T-helper 2 cell (primary cell): ENCODE measurements at places on chromosomes 3 and 15.

GRCh38 chr3:142418926-142419592 is 28.8 kb downstream of the XRN1 start:
- no peak for DNase-seq

GRCh38 chr15:82132096-82132495 is 86.3 kb upstream of the MEX3B start:
- DNase-seq = no peak

DNA sequence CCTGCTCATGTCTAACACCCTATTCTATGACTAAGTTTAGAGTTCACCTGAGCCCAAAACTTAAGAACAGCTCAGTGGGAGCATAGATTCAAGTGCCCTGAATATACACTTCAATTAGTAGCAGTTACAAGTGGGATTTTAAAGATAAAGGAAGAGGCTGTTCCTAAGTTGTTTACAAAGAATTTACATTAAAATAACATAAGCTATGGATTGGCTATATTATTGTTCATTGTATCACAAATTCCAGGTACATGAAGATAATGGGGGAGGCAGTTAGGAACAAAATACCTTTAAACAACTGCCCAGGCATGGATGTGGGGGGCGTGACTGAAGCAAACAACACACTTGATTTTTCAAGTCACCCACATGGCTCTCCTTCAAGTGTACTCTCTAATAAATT is 52.7 kb downstream of the ROPN1B start:
- no peak for DNase-seq

DNA sequence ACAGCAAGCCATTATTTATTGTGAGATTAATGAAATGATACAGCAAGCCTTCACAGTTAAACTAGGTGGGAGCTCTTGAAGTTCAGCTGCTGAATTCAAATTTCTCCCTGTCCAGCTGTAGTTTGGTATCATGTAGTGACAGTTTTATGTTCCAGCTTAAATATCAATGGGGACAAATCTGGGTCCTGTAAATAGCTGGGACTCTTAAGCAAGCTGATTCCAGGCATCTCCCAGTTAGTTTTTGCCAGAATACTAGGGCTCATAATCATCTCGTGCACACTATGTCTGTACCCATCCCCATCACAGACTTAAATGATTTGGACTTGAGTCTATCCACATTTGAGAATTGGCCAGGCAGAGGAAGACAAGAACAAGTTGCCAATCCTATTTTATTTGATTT is 27.9 kb upstream of the NIT2 start:
- no peak for DNase-seq

GRCh38 chr3:187227658-187228258 is 30.5 kb downstream of the RTP1 start:
- DNase-seq = no peak

DNA sequence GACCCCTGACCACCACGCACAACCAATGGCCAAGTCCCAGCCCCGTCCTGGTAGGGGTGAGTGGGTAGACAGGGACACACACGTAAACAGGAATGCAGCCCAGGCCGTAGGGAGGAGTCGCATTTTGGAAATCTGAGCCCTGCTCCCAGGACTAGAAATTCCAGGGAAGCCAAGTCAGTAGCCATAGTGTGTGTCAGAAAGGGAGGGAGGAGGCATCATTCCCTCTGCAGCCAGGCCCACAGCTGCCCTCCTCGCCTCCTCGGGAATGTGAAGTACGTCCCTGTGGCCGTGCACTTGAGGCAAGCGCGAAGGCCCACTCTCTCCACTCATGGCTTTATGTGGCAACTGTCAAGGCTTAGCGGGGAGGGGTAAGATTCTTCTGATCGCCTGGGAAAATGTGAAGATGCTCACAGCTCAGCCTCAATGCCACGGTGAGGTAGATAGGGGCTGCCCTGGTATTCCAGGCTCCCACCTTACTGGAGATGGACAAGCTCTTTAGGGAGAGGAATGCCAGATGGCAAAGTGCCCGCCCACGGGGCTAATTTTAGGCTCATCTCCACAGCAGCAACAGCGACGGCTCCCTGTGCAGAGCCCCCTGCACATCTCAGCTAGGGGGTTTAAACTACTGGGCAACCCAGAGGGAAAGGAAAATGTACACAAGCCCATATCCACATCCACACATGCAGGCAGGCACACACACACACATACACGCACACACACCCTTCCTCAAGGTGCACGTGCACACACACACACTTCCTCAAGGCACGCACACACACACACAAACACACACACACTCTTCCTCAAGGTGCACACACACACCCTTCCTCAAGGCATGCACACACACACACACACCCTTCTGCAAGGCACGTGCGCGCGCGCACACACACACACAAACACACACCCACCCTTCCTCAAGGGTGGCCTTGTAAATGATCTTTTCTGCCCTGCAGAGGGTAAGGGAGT is 65.5 kb downstream of the ADCY5 start:
- DNase-seq = no peak

DNA sequence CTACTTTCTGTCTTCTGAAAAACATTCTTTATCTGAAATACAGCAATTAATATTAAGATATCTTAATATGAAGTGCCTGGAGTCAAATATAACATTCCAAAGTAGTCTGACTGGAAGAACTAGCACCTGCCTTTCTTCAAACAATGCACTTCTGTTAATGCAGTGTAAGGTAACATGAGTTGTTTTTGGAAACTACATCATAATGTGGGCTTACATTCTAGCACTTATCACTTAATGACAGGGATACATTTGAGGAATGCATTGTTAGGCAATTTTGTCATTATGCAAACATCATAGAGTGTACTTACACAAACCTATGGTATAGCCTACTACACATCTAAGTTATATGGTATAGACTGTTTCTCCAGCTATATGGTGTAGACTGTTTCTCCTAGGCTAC is 49.2 kb downstream of the SLC15A2 start:
- DNase-seq = no peak

GRCh38 chr15:68209735-68210408 is 4.7 kb upstream of the CALML4 start:
- DNase-seq = no peak

- no peak for DNase-seq
Measured at GRCh38 chr3:110174908-110175307, 837.6 kb upstream of the DPPA4 start.

GRCh38 chr3:46873521-46873920 is 4.0 kb upstream of the PTH1R start:
- no peak for DNase-seq

GRCh38 chr3:37605572-37606153 is 256.0 kb upstream of the CTDSPL start:
- no peak for DNase-seq

DNA sequence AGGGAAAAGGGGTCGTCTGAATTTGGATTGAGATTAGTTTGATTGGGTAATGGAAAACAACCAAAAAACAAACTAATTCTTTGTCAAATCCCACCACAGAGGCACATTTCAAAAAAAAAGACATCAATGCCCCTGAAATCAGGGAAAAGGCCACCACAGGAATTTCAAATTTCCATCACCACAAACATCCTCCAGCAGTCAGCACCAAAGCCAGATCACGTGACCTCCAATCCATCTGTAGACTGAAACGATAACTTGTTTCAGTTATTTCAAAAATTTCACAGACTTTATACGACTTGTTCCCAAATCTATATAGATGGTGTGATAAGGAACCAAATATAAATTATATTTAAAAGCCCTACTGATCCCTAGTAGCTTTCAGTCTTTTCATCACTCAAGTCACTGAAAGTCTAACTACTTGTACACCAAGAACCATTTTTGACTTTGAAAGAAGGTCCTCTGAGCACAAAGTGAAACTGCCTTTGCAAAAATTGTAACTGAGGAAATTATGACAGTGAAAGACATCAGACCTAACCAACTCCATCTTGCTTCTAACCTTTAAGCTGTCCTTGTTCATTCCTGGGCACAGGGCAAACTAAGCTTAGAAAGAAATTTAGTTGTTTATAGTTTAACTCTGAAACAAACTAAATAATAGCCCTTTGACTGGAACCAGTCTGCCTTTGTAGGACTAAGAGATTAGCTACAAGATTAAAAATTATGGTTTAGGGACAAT is 48.1 kb upstream of the PLCL2 start:
- DNase-seq = no peak

DNA sequence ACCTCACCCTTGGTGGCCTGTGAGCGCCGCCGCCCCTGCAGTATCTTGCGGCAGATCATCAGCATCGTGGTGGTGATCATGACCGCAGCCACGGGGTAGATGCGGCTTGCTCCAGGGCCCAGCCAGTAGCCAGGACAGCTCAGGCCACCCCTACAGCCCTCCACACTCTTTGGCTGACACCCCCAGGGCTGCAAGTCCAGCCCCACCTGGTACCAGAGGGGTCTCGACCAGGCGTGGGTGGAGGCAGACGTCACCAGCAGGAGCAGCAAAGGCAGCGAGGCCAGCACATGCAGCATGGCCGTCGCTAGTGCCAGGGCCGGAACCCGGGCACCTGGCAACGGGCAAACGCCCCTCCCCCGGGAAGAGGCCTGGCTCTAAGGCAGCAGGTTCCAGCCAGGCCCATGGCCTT is at the start of gene TMEM89:
TMEM89 (minus strand) TSS at position 309 of the 409 bp plus-strand sequence; CDS start at position 296, 13 bp downstream.
- no peak for DNase-seq

- no peak for DNase-seq
Measured at GRCh38 chr3:15899388-15899787, 101.6 kb upstream of the ANKRD28 start.

GRCh38 chr15:66919421-66919820 is 146.0 kb upstream of the SMAD3 start:
- DNase-seq = no peak

DNA sequence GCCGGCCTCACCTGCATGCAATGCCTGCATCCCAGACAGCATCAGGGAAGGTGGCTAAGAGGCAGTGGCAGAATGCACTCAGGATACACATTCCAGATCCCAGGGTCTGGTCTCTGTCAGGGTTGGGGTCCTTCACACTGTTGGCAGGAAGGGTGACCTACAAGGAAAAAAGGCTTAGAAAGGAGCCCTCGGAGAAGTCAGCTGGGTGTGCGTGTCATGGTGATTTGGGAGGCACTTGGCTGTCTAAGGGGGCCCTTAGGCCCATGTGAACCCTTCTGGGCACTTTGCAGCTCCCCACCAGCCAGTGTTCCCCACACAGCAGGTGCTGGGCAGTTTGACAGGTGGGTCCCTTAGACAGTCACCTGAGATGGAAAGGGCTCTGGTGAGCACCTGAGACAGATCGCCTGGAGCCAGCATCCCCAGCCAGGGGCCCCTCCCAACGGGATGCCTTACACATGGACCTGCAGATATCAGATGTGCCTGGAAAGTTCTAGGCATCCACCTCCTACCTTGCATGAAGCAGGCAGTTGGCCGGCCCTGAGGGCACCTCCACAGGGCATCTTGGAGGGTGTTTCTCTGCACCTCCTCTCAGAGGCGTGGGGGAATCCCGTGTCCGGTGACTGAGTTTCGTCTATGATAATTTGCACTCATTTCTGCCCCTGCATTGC is 131.6 kb downstream of the LRRK1 start:
- DNase-seq = no peak

DNA sequence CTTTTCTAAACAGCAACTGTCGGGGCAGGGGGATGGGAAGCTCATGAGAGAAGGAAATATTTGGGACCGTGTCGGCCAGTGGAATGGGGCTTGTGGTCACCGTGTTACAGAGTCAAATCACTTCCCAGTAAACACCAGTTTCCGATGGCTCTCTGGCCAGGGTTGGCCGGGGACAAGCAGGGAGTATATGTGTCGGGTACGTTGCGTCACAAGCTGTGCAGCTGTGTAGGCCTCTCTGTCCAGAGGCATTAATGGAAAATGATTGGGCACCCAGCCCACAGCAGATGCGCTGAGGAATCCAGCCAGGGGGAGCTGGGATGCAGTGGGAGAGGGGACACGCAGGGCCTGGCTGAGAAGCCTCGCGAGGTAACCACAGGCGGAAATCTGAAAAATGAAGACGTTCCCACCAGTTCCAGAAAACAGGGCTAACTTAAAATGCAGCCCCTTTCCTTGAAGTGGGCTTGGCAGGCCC is 15.8 kb upstream of the ALDH1A3 start:
- no peak for DNase-seq

DNA sequence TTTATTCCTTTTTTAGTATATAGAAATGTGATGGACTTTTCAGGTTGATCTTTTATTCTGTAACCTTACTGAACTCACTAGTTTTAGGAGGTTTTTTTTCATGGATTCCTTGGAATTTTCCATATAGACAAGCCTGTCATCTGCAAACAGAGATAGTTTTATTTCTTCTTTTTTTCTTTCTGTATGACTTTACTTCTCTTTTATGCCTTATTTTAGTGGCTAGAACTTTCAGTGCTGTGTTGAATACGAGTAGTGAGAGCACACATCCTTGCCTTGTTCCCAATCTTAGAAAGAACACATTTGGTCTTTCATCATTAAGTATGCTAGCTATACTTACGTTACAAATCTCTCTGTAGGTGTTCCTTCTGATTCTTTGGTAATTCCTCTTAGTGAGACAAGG is 336.5 kb downstream of the PTPRG start:
- DNase-seq = no peak

DNA sequence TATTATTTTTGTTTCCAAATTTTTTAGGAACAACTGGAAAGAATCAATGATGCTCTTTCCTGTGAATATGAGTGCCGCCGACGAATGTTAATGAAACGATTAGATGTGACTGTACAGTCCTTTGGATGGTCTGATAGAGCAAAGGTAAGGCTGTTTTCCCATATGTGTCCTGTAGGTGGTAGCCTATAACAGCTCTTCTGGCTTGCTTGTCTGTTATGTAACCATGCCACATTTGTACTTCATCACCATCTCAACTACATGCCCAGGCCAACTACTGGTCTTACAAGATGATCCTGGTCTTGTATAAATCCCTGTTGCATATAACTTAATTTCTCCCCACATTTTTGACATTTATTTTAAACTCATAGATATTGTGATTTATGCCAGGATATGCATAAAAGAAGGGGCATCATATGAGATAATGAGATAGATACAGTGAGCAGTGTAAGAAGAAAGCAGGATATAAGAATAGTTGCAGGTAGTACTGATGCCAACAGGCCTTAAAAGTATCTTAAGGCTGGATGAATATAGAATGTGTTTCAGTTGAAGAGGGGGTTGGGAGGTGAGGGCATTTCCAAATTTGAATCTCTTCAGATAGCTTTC is 20.3 kb downstream of the FAM98B start:
- no peak for DNase-seq

GRCh38 chr3:110806924-110807323 is 264.7 kb upstream of the NECTIN3 start:
- DNase-seq = no peak

DNA sequence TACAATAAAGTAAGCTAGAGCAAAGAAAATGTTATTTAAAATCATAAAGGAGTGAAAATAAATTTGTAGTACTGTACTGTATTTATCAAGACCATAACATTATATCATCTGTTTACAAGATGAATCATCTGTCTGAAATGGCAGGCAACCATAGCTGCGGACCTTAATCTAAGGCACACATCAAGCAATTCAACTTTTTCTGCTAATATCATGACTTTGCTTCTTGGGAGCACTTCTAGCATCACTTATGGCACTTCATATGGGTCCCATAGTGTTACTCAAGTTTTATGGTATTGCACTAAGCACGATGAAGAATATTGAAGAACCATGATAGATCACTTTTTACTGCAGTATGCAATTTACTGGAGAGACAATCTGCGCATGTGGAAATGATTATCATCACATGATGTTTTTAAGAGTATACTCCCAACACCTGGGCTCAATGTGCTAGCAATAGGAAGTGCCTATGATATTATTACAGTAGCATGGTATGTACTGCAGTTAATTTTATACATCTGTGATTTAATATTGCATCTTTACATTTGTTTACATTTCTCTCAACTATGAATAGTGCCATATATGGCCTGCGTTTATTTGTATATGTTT is 137.7 kb upstream of the NECTIN3 start:
- no peak for DNase-seq
